ENCODE measurements at places on chromosomes 13 and 19. TPM values are rescaled to one million over a fixed set of nuclear protein-coding genes. Genes with fewer than 3 reads are reported as not detected.

GRCh38 chr19:29943615-29944014, 1.6 kb downstream of the URI1 start:
- H3K27ac ChIP-seq, result no peak overlapping the region
- no peaks in the 10 kb centered on the region for H3K36me3 ChIP-seq
- H3K4me1 ChIP-seq, result peaks cover 27% of the 10 kb centered on the region
- no peaks in the 10 kb centered on the region for H3K27me3 ChIP-seq
- no peak for DNase-seq

DNA sequence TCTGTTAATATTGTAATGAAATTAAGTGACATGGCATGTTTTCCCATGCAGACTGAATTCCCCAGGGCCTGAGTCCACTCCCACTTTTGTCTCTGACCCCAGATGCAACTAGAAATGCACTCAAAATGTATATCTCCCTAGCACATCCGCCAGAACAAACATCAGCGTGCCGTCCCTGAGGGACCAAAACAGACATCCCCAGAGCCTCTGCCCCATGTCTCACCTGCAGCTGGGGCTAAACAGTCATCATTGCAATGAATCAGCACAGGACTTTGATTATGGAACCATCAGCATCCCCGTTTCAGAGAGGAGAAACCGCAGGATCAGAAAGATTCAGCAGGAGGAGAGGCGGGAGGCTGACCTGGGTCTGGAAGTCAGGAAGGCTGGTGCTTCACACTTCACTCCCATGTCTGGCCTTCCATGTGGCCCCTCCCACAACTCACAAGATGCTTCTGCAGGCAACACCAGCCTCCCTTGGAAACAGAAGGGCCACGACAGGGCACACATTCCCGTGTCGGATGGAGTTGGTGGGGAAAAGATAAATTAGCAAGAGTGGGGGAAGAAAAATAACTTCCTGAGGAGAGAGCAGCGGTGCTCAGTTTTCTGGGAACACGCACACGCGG, 130.6 kb upstream of the VSTM2B start:
- no peak overlapping the region for H3K27ac ChIP-seq
- no peak overlapping the region for H3K4me3 ChIP-seq
- DNase-seq, result no peak
- H3K27me3 ChIP-seq, result no peaks in the 10 kb centered on the region
- no peaks in the 10 kb centered on the region for H3K36me3 ChIP-seq

GRCh38 chr19:7507884-7508283, 8.0 kb upstream of the ZNF358 start:
- peaks cover 19% of the 10 kb centered on the region for H3K4me1 ChIP-seq
- H3K36me3 ChIP-seq, result no peaks in the 10 kb centered on the region
- no peak overlapping the region for H3K27ac ChIP-seq
- no peak for DNase-seq
- H3K4me3 ChIP-seq, result no peak overlapping the region
- H3K27me3 ChIP-seq, result peaks cover 15% of the 10 kb centered on the region

GRCh38 chr19:40923934-40924391, 41.9 kb upstream of the CYP2A7 start:
- no peak overlapping the region for H3K27ac ChIP-seq
- H3K36me3 ChIP-seq, result no peaks in the 10 kb centered on the region
- H3K4me1 ChIP-seq, result no peaks in the 10 kb centered on the region
- H3K4me3 ChIP-seq, result no peak overlapping the region
- H3K27me3 ChIP-seq, result no peaks in the 10 kb centered on the region
- no peak for DNase-seq

GRCh38 chr13:75879656-75880055, 243.5 kb downstream of the LMO7 start:
- H3K36me3 ChIP-seq, result no peaks in the 10 kb centered on the region
- DNase-seq, result no peak
- H3K27me3 ChIP-seq, result no peaks in the 10 kb centered on the region
- H3K4me1 ChIP-seq, result peaks cover 10% of the 10 kb centered on the region
- H3K27ac ChIP-seq, result no peak overlapping the region

- H3K4me3 ChIP-seq, result peak within 1 kb of the TSS; percentile 81
- no peak for DNase-seq
- H3K27ac ChIP-seq, result peak within 1 kb of the TSS; percentile 84
- H3K27me3 ChIP-seq, result no peaks in the 10 kb centered on the region
Observed at GRCh38 chr19:18636969-18637629, at the start of gene KLHL26. Gene KLHL26 (plus strand): TSS chr19:18637028. CDS start chr19:18637055, 27 bp downstream.

DNA sequence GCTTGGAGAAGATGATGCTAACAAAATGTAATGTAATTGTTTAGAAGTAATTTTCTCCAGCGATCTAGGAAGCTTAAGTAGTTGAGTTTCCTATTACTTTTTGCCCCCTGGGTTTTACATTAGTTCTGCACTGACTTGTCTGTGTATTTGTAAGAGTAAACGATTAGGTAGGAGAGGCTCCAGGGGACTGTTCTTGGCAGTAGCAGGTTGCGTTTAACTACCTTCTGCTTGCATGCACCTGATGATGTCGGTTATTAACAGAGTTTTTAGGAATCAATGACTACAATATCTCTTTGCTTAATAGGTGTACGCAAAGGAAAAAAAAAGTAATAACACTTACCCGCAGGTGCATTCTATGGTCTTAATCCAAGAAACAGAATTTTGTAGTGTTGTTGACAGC, 18.3 kb upstream of the UGGT2 start:
- H3K36me3 ChIP-seq, result no peaks in the 10 kb centered on the region
- no peak overlapping the region for H3K4me3 ChIP-seq
- H3K27ac ChIP-seq, result no peak overlapping the region
- no peak for DNase-seq

DNA sequence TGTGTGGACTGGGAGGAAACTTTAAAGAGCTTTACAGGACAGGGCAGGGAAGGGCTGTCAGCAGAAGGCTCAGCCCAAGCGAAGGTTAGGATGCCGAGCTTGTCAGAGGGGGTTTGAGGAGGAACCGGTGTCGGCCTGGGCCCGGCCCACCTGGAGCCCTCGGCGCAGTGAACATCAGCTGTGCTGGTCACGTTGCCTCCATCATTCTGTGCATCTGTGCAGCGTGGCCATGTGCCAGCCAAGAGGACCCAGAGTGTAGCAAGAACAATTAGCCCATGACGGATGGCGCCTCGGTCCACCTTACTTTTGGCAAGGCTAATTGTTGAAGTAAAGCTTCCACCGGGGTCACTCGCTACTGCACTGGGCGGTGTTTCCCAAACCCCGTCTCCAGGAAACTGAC, 161.4 kb downstream of the PTPRS start:
- no peak for DNase-seq
- no peak overlapping the region for H3K27ac ChIP-seq
- no peaks in the 10 kb centered on the region for H3K27me3 ChIP-seq
- no peak overlapping the region for H3K4me3 ChIP-seq
- no peaks in the 10 kb centered on the region for H3K36me3 ChIP-seq
- no peaks in the 10 kb centered on the region for H3K4me1 ChIP-seq

DNA sequence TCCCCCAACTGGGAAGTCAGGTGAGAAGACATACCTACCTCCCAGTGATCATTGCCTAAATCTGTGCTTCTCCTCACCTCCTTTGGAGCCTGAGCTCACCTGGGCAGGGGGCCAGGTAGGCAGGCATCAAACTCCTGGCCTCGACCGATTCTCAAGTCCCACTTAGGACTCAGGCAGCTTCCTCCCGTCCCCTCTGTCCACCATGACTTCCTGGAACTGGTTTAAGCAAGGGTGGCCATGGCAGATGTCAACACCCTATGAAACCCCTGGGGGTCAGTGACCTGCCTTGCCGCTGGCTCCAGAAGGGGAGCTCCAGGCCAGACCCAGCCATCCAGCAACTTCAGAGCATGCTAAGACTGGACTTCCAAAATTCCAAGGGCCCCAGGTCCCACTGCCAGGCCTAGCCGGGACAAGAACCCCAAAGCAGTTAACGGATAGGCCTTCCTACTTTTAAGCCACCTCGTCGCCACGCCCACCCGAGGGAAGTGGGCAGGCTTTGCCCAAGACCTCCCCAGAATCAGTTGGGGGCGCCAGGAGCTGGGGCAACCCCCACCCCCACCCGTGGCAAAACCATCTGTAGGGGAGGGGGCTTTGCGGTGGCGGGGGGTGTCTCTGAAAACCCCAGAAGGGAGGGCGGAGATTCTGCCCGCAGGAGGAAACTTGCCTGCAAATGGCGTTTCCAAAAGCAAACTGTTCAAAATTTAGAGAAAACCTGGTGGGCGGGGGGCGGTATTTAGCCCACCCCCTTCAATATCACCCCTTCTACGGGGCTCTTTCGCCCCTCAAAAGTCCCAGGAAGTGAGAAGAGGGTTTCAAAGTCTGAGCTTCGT, 657 bp downstream of the PLIN3 start:
- H3K27me3 ChIP-seq, result no peaks in the 10 kb centered on the region
- H3K4me1 ChIP-seq, result peaks cover 22% of the 10 kb centered on the region
- H3K36me3 ChIP-seq, result no peaks in the 10 kb centered on the region
- H3K4me3 ChIP-seq, result peak overlapping the region; percentile 89

GRCh38 chr13:66501181-66501580, 729.0 kb downstream of the PCDH9 start:
- H3K27ac ChIP-seq, result no peak overlapping the region
- no peak for DNase-seq
- no peak overlapping the region for H3K4me3 ChIP-seq
- H3K4me1 ChIP-seq, result no peaks in the 10 kb centered on the region

GRCh38 chr19:18292810-18293641, 11.6 kb upstream of the JUND start:
- peak overlapping the region; percentile 91 for H3K4me3 ChIP-seq
- no peaks in the 10 kb centered on the region for H3K27me3 ChIP-seq
- peak; percentile 39 for DNase-seq
- H3K36me3 ChIP-seq, result no peaks in the 10 kb centered on the region
- peaks cover 65% of the 10 kb centered on the region for H3K4me1 ChIP-seq

DNA sequence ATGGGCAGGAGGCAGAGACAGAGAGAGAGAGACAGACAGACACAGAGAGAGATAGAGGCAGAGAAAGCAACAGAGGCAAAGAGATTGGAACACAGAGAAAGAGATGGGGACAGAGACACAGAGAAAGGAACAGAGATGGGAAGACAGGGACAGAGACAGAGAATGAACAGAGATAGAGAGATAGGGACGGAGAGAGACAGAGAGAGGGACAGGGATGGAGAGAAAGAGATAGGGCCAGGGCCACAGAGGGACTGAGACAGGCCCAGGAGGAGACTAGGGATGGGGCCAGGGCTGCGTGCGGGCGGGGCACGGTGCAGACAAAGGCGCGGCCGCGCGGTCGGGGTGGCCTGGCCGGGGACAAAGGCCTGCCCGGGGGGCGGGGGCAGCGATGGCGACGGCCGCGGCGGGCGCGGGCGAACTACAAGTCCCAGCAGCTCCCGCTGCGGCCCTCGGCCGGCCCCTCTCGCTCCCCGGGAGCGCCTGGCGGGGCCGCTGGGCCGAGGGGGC, at the start of gene ZNF358:
TSS of gene ZNF358 (plus strand) at position 459 of the 507 bp plus-strand sequence. CDS start 3,140 bp downstream, outside the sequence.
- H3K36me3 ChIP-seq, result no peaks in the 10 kb centered on the region
- H3K4me1 ChIP-seq, result peaks cover 14% of the 10 kb centered on the region
- no peak for DNase-seq

GRCh38 chr13:110233181-110233950, 73.6 kb downstream of the COL4A1 start:
- no peaks in the 10 kb centered on the region for H3K4me1 ChIP-seq
- H3K27ac ChIP-seq, result no peak overlapping the region
- DNase-seq, result no peak
- H3K27me3 ChIP-seq, result peaks cover 19% of the 10 kb centered on the region
- H3K36me3 ChIP-seq, result no peaks in the 10 kb centered on the region

GRCh38 chr13:48333976-48334375, 30.4 kb downstream of the RB1 start:
- no peak overlapping the region for H3K4me3 ChIP-seq
- H3K36me3 ChIP-seq, result peaks cover 2% of the 10 kb centered on the region
- no peaks in the 10 kb centered on the region for H3K27me3 ChIP-seq
- no peaks in the 10 kb centered on the region for H3K4me1 ChIP-seq

GRCh38 chr19:52648336-52649016, 10.3 kb upstream of the ZNF83 start:
- H3K27me3 ChIP-seq, result no peaks in the 10 kb centered on the region
- no peak overlapping the region for H3K4me3 ChIP-seq
- no peak for DNase-seq
- H3K4me1 ChIP-seq, result no peaks in the 10 kb centered on the region
- H3K27ac ChIP-seq, result no peak overlapping the region
- peaks cover 7% of the 10 kb centered on the region for H3K36me3 ChIP-seq

DNA sequence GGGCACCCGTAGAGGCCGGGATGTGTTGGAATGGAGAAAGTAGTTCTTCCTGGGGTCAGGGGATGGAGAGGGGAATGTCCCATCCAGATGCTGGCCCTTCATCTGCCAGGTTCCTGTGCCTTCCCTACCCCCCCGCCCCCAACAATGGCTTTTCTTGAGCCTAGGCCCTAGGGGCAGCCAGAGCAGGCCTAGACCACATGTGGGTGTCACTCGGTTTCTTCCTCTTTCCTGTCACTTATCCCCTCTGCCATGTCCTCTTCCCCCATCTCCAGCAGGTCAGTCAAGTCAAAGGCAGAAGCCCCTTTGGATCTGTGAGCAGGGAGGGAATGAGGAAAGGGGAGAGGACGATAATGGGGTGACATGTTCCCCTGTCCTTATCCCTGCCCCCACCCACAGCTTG, 36.4 kb downstream of the LYL1 start:
- H3K4me3 ChIP-seq, result no peak overlapping the region
- peaks cover 11% of the 10 kb centered on the region for H3K27me3 ChIP-seq
- no peak overlapping the region for H3K27ac ChIP-seq
- DNase-seq, result no peak

DNA sequence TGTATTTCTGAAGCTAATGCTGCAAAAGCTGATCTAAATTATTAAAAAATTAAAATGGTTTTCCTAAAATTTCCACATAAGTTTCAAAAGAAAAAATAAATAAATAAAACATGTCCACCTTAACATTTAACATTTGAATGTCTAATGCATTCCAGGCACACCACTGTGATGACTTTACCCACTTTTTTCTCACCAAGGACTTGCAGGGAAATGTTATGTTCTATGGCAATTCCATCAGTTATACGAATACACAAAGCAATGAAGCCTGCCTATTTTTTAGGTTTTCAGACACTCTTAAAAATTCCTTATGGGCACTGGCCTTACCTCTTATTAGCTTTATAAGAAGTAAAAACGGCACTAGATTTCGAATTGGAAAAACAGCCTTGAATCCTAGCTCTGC, 10.2 kb downstream of the TSC22D1 start:
- H3K27ac ChIP-seq, result no peak overlapping the region
- H3K36me3 ChIP-seq, result no peaks in the 10 kb centered on the region

GRCh38 chr19:14661372-14661924, 13.2 kb downstream of the ADGRE3 start:
- H3K4me3 ChIP-seq, result no peak overlapping the region
- DNase-seq, result no peak
- no peaks in the 10 kb centered on the region for H3K4me1 ChIP-seq
- no peaks in the 10 kb centered on the region for H3K36me3 ChIP-seq
- no peak overlapping the region for H3K27ac ChIP-seq

GRCh38 chr13:98821372-98822224, 69.1 kb upstream of the SLC15A1 start:
- no peak for DNase-seq
- no peaks in the 10 kb centered on the region for H3K27me3 ChIP-seq
- H3K4me3 ChIP-seq, result no peak overlapping the region

- DNase-seq, result no peak
- H3K27me3 ChIP-seq, result peaks cover 4% of the 10 kb centered on the region
- H3K36me3 ChIP-seq, result no peaks in the 10 kb centered on the region
- H3K27ac ChIP-seq, result no peak overlapping the region
- no peaks in the 10 kb centered on the region for H3K4me1 ChIP-seq
Observed at GRCh38 chr13:23609414-23609760, 39.2 kb downstream of the TNFRSF19 start.

The ZNF44 gene
- total RNA-seq, result 31.4 TPM

The DIAPH3 gene
- 0.11 TPM for total RNA-seq

The PGLYRP2 gene
- total RNA-seq, result not detected

The CATSPERD gene
- not detected for total RNA-seq

The SERPINE3 gene
- total RNA-seq, result not detected

The C13orf42 gene
- not detected for total RNA-seq

The GMIP gene
- total RNA-seq, result 89.6 TPM

The B3GNT3 gene
- 0.52 TPM for total RNA-seq

The FGF22 gene
- total RNA-seq, result 0.42 TPM

The DENND1C gene
- total RNA-seq, result 111 TPM

The TGFBR3L gene
- 1.1 TPM for total RNA-seq

The ZMYM5 gene
- 29.2 TPM for total RNA-seq

The DIRAS1 gene
- not detected for total RNA-seq

The ZNF440 gene
- total RNA-seq, result 6.8 TPM
